ENCODE measurements at places on chromosomes 4 and X.

- no peaks in the 10 kb centered on the region for H3K27me3 ChIP-seq
- H3K4me3 ChIP-seq, result no peak overlapping the region
- no peak overlapping the region for H3K27ac ChIP-seq
- no peaks in the 10 kb centered on the region for H3K36me3 ChIP-seq
- no peak for ATAC-seq
Measured at GRCh38 chrX:31423609-31424189, 351.9 kb upstream of the FTHL17 start.

DNA sequence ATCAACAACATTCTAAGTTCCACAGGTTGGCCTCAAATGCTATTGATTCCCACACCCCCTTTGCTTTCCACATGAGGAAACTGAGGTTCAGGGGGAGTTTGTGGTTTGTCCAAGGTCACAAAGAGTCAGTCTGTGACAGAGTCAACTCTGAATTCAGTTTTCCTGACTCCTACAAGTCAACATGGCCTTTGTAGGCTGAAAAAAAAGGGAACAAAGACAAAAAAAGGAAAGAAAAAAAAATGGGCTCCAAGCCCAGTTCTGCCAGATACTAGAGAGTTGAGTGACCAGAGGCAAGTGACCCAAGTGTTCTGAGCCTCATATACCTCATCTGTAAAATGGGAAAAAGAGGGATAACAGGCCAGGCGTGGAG, 16.5 kb upstream of the PIM2 start:
- ATAC-seq, result no peak
- H3K4me3 ChIP-seq, result no peak overlapping the region
- no peaks in the 10 kb centered on the region for H3K27me3 ChIP-seq
- H3K4me1 ChIP-seq, result no peaks in the 10 kb centered on the region

GRCh38 chr4:87030755-87031441, 96.1 kb downstream of the AFF1 start:
- H3K36me3 ChIP-seq, result no peaks in the 10 kb centered on the region
- H3K4me3 ChIP-seq, result no peak overlapping the region
- peak overlapping the region; percentile 81 for H3K27ac ChIP-seq
- H3K4me1 ChIP-seq, result peaks cover 100% of the 10 kb centered on the region
- ATAC-seq, result no peak

DNA sequence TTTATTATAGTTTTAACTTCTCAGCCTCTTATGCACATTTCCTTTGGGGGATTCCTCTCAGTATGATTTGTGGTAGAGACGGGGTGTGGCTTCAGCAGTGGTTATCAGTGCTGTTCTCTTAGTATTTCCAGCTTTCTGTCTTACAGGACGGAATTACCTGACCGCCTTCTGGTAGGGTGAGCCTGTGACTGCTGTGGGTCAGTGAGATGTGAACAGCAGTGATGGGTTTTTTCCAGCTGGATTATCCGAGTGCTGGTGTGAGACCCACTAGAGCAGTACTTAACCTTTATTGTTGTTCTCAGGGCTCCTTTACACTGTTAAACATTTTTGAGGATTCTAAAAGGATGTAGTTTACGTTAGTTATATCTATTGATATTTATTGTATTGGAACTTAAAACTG, 135.2 kb downstream of the SLIT2 start:
- H3K27me3 ChIP-seq, result no peaks in the 10 kb centered on the region
- H3K27ac ChIP-seq, result no peak overlapping the region
- ATAC-seq, result no peak
- H3K36me3 ChIP-seq, result no peaks in the 10 kb centered on the region

DNA sequence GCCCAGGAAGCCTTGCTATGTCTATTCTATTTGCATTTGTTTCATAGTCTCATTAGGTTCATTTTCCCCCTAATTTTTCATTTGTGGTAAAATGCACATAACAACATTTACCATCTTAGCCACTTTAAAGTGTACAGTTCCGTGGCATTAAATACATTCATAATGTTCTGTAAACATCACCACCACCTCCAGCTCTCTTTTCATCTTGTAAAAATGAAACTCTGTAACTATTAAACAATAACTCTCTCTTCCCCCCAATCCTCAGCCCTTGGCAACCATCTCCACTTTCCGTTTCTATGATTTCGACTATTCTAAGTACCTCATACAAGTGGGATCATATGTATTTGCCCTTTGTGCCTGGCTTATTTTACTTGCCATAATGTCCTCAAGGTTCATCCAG, 19.9 kb downstream of the ARHGEF38 start:
- H3K27me3 ChIP-seq, result no peaks in the 10 kb centered on the region
- H3K4me1 ChIP-seq, result no peaks in the 10 kb centered on the region
- H3K4me3 ChIP-seq, result no peak overlapping the region

DNA sequence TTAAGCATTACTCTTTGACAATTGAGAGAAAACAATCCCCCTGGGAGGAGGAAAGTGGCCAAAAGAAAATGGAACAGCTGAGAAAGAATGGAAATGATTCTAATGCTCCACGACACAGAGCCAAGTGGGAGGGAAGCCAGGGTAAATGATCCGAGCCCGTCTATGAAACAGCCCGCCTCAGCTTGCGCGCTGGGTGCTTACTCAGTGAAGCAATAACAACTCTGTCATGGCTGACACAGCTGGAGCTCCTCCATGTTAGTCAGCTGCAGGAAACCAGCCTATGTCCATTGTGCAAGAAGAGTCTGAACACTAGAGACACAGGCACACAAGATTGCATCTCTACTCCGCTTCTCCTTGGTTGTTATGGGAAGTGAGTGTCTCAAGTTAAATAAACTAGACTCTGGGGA, 19.3 kb downstream of the NOA1 start:
- H3K27me3 ChIP-seq, result no peaks in the 10 kb centered on the region
- peak overlapping the region; percentile 30 for H3K27ac ChIP-seq
- no peak overlapping the region for H3K4me3 ChIP-seq
- peak; percentile 98 for ATAC-seq
- H3K4me1 ChIP-seq, result peaks cover 12% of the 10 kb centered on the region

DNA sequence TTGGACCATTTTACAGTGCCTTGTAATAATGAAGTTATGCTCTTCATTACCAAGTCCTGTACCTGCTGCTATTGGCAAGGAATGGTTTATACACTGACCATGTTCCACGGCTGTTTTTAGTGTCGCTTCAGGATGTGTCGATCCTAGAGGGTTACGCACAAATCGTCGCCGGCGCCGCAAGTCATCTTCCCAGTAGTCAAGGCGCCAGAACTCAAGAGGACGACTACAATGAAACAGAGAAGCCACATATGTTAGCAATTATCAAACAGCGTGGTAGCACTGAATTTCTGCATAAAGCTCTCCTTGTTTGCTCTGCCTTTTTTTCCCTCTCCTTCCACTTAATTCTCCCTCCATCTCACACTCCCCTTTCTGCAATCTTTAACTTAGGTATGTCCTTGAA, 17.0 kb downstream of the MAB21L2 start:
- no peaks in the 10 kb centered on the region for H3K36me3 ChIP-seq
- H3K27me3 ChIP-seq, result no peaks in the 10 kb centered on the region
- no peak for ATAC-seq
- H3K27ac ChIP-seq, result no peak overlapping the region
- H3K4me1 ChIP-seq, result no peaks in the 10 kb centered on the region

GRCh38 chrX:18668071-18668835, 3.7 kb downstream of the RS1 start:
- H3K27me3 ChIP-seq, result no peaks in the 10 kb centered on the region
- H3K4me1 ChIP-seq, result no peaks in the 10 kb centered on the region
- no peak overlapping the region for H3K27ac ChIP-seq
- ATAC-seq, result no peak
- no peak overlapping the region for H3K4me3 ChIP-seq
- no peaks in the 10 kb centered on the region for H3K36me3 ChIP-seq

GRCh38 chrX:74458736-74459135, 37.4 kb downstream of the SLC16A2 start:
- peaks cover 13% of the 10 kb centered on the region for H3K4me1 ChIP-seq
- no peaks in the 10 kb centered on the region for H3K27me3 ChIP-seq
- no peak overlapping the region for H3K27ac ChIP-seq
- ATAC-seq, result no peak
- no peaks in the 10 kb centered on the region for H3K36me3 ChIP-seq
- no peak overlapping the region for H3K4me3 ChIP-seq
